NCI-H1092 treated with DMSO at 0.1 percent for 48 hours (cell line): ENCODE measurements at places on chromosomes 11 and 22.

DNA sequence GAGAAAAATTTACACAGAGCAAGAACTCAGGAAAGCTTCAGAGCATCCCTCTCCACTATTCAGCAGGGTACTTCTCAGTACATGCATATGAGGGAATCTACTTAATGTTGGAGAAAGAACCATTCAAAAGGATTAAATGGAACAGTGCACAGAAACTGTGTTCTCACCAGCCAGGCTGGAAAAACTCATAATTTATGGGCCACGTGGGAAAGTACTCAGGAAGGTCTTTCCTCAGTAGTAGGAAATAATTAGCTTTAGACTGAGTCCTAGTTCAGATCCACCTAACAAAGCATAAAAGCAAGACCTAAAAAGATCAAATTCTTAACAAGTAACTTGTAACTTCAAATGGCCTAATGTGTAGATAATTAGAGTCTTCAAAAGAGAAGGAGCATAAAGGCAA is 134.0 kb downstream of the FAM76B start:
- DNase-seq, result no peak

GRCh38 chr11:9053316-9054035 is 37.9 kb downstream of the SCUBE2 start:
- DNase-seq, result no peak

- DNase-seq, result peak; percentile 8
Measured at GRCh38 chr22:49930596-49931412, 12.4 kb downstream of the CRELD2 start.

GRCh38 chr22:27050771-27051170 is 393.4 kb downstream of the MIAT start:
- no peak for DNase-seq

GRCh38 chr11:65499713-65500386 is 1.0 kb downstream of the MALAT1 start:
- no peak for DNase-seq

- DNase-seq, result no peak
Measured at GRCh38 chr11:25483915-25484635, 847.9 kb upstream of the ANO3 start.

DNA sequence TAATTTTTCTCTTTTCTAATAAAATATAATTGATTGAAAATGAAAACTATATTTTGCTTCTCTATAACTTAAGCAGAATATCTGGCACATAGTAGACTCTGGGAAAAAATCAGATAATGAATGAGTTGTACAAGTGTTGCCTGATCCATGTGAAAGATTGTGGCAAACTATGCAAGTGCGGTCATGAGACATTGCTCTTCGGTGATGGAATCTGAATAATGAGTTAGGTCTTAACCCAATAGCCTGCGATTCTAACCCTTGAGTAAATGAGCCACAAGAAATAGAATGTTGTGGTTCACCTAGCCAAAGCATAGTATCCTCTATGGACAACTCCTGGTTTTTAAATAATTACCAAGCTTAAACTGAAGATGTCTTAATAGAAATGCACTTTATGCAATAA is 333.7 kb upstream of the LUZP2 start:
- DNase-seq, result no peak

DNA sequence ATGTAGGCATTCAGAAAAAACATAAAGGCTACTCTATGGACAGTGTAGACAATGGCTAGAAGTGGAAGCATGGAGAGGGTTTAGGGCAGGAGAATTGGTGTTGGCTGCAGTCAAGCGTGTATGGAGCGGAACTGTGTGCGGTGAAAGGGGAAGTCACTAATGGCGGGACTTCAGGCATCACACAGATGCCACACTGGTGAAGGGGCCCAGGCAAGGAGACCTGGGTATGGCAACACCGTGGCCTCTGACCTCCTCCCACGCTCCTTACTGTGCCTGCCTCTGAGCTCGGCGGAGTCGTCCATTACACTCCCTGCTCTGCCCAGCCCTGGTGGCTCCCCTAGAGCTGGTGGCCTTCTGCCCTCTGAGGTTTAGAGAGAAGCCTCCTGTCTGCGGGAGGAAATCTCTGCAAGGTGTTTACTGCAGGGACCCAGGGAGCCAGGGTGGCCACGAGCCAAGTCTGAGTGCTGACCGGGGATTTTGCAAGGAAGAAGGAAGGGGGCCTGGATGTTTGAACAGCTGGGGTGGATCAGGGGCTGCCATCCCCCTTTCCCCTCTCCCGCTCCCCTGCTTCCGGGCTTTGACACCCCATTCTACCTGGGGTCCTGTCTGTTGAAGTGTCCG is 75.1 kb upstream of the TSPAN18 start:
- DNase-seq, result peak; percentile 54

GRCh38 chr11:27111896-27112295 is 71.3 kb downstream of the BBOX1 start:
- no peak for DNase-seq

- DNase-seq, result no peak
Measured at GRCh38 chr22:48742191-48742555, 1085.5 kb downstream of the BRD1 start.

GRCh38 chr22:36274531-36274930 is 21.6 kb downstream of the APOL1 start:
- no peak for DNase-seq

- no peak for DNase-seq
Measured at GRCh38 chr11:100675115-100675650, 11.9 kb upstream of the ARHGAP42 start.

DNA sequence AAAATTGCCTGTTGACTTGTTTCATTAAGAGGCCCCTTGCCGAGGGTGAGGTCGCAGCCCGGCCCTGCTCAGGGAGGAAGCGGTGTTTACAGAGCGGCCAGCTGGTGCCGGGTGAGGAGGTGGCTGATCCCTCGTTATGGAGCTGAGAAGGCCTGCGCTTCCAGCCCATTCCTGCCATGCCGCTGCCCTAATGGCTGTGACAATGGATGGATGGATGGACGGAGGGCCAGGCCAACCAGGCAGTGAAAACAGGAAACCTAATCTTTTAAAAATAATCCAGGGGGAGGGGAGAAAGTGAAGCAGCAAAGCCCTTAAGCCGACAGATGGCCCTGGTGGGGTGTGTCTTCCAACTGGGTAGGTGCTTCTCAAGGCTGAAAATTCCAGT is 38.5 kb downstream of the BCR start:
- peak; percentile 55 for DNase-seq

GRCh38 chr11:127136438-127136837 is 135.9 kb upstream of the KIRREL3 start:
- no peak for DNase-seq

GRCh38 chr22:33984656-33985285 is 64.5 kb upstream of the LARGE1 start:
- DNase-seq, result peak; percentile 93

DNA sequence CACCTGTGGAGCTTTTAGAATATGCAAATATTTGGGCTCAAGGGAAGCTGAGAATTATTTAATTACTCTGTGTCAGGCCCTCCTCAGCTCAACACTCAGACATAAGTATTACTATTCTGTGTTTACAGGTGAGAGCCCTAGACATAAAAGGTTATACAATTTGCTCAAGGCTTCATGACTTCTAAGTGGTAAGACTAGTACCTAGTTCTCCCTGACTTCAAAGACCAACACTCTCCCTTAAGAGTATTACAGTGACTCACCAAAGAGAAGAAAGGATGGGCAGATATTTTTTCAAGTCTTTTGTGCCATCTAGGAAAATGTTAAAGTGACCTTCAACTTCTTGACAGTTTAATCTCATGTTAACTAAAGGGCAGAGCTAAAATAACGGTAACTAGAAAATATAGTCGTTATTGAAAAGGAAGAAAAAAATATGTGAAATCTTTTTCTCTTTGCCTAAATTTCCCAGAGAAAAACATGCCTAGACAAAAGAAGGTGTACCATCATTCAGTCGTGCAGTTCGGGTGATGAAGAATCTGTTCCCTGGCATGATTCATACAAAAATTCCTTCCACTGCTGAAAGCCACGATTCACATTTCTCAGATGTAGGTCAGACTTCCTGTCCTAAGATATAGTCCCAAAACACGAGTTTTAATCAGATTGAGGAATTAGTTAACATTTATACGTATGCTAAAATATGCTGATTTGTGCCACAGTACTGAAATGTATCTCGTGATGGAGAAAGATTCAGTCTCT is 849.1 kb upstream of the API5 start:
- DNase-seq, result no peak

DNA sequence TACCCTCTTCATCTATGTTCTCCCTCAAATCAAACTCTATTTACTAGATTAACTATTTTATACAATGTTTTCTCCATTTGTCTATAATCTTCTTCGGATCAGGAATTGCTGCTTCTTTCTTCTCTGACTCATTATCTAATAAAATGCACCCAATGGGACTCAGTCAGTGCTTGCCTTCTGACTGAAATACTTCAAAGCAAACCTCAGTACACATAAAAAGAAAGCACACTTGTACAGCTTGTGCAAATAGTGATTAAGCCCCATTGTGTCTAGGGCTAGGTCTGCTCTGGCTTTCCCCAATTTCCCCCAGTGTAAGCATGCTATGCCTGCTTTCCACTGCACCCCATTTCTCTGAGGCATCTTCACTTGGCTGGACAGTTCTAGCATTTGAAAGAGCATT is 118.6 kb upstream of the C11orf87 start:
- DNase-seq, result peak; percentile 15

- no peak for DNase-seq
Measured at GRCh38 chr11:87307101-87307500, 269.4 kb downstream of the TMEM135 start.

- peak; percentile 41 for DNase-seq
Measured at GRCh38 chr22:19631899-19632667, 82.2 kb upstream of the SEPTIN5 start.

DNA sequence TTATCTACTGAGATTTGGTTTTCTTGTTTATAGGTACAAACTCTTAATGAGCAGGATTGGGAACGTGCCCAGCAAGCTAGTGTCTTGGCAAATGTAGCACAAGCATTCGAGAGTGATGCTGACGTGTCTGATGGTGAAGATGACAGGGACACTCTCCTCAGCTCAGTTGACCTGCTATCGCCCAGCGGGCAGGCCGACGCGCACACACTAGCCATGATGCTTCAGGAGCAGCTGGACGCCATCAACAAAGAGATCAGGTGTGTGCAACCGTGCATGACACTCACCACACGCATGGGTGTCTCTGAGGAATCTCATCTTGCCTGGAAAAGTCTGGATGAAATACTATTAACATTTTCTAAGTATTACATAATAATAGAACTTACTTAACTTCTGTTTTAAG is 54.7 kb upstream of the CTTN start:
- no peak for DNase-seq

GRCh38 chr22:21015466-21016006 is 571 bp downstream of the P2RX6 start:
- no peak for DNase-seq

DNA sequence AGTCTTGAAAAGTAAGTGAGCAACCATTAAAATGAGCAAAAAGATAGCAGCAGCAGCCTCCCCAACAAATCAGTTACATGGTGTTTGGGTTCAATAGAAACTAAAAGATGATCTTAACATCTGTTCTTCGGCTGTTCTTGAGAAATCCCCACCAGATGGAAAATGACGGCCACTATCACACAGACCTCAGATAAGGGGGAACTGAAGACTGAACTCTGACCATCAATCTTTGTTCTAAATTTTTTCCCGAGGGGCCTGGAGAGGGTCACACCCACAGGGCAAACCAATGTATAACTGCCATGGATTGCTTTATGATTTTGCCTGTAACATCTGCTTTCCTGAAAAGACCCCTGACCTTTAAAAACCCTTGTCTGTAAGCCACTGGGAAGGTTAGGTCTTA is 624.8 kb upstream of the KIRREL3 start:
- DNase-seq, result no peak

- no peak for DNase-seq
Measured at GRCh38 chr11:94031625-94032024, 10.5 kb downstream of the HEPHL1 start.

DNA sequence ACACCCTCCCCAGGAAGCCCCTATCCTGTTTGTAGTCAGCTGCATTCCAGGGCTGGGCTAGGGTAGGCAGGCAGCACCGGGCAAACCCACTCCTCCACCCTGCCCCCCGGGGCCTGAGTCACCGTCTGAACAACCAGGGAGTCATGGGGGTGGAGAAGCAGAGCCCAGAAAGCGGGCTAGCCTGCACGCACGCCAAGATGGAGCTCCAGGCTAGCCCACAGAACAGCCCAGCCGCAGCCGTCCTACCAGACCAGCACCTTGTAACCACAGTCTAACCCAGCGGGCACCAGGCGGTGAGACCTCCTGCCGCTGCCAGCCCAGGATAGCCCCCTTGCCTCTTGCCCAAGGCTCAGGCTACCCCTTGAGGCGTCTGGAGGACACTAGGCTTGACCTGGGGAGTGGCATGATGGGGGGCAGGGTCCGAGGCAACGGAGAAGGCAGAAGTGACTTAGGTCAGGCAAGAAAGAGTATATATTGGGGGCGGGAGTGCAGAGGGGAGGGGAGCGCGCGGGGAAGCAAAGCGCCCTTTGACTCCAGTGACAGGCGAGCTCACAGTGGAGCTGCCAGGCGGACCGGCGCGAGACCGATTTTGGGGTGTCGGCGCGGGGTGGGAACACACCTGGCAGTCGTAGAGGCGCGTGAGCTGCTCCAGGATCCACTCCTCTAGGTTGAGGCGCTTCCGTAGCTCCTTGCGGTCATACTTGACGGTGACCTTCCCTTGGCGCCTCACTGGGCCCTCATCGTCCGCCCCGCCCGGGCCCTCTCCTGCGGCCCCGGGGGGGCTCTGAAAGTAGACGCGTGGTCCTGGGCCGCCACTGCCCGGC is 734 bp downstream of the PPP1R14B start:
- DNase-seq, result peak; percentile 59

GRCh38 chr11:91664521-91664920 is 560.1 kb upstream of the FAT3 start:
- DNase-seq, result no peak

DNA sequence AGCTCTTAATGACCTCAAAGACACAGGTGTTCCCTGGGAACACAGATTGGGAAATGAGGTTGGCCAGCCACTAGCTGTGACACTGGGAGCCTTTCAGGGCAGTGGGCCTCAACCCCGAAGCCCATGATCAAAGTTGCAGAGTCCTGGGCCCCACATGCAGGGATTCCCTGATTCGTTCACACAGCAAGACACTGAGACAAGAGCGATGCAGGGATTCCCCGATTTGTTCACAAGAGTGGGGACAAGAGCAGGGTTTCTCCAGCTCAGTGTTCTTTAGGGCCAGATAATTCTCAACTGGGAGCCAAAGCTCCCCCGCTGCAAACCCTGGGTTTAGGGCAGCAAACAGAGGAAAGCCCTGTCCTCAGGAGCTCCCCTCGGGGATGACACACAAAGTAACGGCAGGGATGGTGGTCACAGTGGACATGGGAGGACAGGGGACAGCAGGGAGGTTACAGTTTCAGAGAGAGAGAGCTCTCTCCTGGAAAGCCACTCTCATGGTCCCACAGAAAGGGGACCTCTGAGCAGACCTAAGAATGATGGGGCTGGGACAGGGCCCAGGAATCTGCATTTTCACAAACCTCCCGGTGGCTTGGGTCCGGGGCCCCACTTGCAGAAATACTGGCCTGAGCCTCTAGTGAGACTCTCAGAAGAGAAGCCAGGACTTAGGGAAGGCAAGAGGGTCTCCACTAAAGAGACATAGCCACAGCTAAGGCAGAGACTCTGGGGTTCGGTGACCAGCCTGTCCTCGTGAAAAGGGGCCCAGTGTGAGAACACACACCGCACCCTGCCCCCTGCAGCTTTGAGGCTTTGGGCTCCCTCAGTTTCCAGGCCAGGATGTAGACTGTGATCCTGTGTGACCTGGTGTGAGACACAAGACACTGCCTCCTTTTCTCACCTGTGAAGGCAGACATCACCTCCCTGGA is 7.4 kb upstream of the GNAZ start:
- no peak for DNase-seq
